ENCODE measurements at places on chromosomes 5 and 9.

GRCh38 chr5:55699041-55699688 is 13.0 kb downstream of the SLC38A9 start:
- DNase-seq, result no peak

GRCh38 chr9:129544761-129545160 is 76.1 kb downstream of the C9orf50 start:
- DNase-seq, result no peak

GRCh38 chr9:117616431-117616831 is 87.8 kb upstream of the TLR4 start:
- no peak for DNase-seq

DNA sequence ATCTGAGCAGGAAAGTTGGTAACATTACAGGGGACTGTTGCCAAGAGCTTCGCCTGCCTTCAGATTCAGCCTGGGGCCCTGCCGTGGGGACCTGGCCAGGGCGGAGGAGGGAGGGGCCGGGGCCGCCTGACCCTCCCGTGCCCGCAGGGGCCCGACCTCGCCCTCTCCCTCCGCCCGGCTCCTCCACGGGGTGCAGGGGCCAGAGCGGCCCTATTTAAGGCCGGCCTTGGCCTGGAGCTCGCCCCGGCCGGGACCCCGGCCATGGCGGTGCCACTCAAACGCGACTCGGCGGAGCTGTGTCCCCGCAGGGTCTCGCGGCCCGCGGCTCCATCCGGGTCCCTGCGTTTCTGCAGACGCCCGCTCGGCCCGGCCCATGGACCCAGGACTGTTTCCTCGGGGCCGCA is 757 bp downstream of the TMEM250 start:
- no peak for DNase-seq

DNA sequence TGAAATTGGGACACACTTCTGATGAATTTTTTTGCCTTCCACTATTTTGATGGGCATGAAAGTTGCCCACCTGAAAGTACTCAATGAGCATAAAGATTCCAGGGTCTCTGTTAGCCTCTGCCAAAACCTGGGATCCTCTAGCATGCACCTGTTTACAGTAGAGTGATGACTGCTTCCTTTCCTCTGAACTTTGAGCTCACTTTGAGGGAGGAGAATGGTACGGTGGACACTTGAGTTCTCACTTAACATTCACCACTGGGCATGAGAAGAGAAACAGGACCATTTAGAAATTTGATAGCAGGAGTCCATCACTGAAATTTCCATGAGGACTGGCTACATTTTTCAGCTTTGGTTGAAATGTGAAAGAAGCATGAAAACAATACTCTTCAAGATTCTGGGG is 374.8 kb downstream of the KDM4C start:
- no peak for DNase-seq

DNA sequence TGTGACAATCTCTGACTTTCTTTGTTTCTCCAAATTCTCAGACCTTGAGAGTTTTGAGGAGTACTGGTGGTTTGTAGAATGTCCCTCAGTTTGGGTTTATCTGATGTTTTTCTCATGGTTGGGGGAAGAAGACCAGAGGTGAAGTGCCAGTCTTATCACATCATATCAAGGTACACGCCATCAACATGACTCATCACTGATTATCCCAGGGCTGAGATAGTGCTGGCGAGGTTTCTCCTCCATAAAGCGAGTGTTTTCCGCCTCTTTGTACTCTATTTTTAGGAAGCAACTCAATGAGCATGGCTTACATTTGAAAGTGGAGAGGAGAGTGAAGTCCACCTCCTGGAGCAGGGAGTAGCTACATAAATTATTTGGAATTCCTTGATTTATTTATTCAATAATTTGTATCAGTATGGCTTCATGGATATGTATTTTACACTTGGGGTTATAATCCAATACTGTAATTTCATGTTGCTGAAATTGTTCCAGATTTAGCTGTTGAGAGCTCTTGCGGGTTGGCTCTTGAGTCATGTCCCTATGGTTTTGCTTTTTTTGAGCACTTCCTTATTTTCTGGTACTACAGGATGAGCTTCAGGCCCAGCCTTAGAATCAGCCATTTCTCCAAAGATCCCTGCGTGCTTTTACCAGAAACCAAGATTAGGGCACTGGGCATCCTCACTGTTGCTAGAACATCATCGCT is 23.9 kb downstream of the DCANP1 start:
- no peak for DNase-seq

- DNase-seq, result no peak
Observed at GRCh38 chr9:13952906-13953305, 361.0 kb downstream of the NFIB start.

DNA sequence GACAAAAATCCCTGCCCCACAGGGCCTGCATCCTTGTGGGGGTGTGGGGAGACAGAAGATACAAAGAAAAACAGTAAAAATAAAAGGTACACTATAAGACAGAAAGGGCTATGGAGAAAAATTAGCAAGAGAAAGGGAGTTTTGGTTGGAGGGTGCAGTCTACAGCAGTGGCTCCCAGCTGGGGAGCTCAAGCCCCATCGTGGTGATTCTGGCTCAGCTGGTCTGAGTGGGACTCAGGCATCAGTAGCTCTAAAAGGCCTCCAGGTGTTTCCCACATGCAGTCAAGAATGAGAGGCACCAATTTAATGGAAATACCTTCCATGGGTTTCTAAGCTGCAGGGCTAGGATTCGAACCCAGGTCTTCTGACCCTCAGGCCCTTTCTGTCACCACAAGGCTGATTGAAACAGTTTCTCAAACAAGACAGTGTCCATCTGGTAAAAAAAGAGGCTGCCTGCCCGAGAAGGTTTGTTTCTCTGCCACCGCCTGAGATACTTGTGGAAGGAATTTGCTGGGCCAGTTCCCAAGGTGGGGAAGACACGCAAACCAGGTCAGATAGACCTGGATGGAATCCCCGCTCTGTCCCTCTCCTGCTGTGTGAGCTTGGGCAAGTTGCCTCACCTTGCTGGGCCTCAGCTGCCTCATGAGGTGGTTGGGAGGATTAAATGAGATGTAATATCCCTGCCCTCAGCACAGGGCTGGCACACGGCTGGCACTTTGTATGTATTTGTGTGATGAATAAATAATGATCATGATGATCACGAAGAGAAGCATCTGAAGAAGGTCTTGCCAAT is 43.1 kb downstream of the COL27A1 start:
- DNase-seq, result no peak

- no peak for DNase-seq
Observed at GRCh38 chr9:129270205-129270604, 92.1 kb upstream of the IER5L start.

Data from substantia nigra (tissue), 51 donors.